ENCODE measurements at places on chromosomes 7 and 10.

- no peak for DNase-seq
Observed at GRCh38 chr7:96995406-96996110, 9.8 kb upstream of the DLX6 start.

- DNase-seq: no peak
Observed at GRCh38 chr10:6300106-6300783, 97.5 kb downstream of the PFKFB3 start.

DNA sequence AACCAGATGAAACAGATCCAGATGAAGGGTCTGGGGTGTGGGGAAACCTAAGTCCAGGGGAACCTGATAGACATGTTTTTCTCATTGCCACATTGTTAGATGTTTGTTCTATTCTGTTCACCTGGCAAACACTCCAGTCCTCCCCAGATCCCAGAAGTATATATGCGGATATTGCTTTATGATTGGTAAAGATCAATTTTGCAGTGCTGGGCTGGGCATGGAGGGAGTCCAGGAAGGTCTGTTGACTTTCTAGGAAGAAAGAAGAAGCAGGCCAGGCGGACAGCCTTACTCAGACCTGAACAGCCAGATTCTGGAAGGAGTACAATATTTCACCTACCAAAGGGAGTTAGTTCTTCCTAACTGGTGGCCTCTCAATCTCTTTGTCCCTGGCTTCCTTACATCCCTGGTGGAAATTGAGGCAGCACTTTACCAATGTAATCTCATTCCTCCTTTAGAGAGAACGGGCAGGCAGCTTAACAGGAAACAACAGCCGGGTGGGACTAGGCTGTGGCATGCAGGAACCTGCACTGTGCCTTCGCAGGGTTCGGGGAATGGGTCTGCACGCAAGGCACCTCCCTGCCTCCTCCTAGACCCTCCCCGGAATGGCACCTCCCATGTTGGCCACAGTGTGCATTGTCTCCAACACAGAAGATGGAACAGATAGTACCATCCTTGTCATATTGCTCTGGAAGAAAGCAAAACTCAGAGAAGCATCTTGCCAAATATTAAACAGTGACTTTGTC, 930 bp downstream of the GIMAP6 start:
- no peak for DNase-seq

DNA sequence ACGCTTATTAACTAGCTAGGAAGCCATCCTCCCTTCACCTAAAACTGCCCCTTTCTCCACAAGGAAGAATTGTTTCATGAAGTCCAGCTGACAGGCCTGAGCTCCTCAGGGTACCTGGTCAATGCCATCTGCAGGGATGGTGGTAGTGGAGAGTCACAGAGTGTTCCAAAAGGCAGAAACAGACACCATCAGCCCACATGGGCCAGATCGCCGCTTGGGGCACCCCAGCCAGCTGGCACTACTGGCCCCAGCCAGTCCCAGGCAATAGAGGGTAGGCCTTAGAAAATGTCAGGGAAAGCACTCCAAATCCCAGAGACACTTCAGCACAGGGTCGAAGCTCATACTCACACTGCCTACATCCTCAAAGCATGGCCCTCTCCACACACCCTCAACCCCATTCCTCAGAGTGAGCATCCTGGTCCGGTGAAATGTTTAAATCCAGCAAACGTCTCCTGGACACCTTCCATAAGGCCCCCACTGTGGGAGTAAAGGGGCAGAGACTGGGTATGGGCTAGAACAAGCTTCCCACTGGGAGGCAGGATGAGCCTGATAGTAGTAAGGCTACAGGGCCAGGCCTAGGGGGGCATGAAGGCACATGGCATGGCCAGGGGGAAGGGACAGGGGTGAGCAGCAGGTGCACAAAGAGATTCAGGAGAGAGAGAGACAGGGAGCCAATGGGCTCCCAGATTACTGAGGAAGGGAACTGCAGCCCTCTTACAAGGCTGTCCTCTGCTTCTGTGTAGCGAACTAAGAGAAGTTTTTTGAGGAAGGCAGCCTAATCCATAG, 1.9 kb downstream of the LRRC20 start:
- no peak for DNase-seq

GRCh38 chr10:77554996-77555397, 82.6 kb downstream of the KCNMA1 start:
- DNase-seq: no peak

DNA sequence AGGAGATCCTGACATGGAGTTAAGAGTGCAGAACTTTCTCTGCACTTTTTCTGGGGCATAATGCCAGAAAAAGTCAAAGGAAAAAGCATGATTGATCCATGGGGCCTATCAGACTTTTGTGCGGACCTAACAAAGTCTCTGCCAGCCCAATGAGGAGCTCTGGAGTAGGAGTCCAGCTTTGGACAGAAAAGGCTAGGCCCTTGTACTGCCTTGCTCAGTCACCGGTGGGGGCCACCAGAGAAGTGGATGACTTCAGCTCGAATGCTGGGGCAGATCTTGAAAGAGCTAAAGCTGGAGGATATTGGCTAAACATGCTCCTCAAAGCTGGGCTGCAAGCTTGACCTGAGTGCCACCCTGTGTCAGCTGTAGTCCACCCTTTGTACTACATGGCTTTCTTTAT, 2.8 kb upstream of the ZC3HAV1 start:
- no peak for DNase-seq

DNA sequence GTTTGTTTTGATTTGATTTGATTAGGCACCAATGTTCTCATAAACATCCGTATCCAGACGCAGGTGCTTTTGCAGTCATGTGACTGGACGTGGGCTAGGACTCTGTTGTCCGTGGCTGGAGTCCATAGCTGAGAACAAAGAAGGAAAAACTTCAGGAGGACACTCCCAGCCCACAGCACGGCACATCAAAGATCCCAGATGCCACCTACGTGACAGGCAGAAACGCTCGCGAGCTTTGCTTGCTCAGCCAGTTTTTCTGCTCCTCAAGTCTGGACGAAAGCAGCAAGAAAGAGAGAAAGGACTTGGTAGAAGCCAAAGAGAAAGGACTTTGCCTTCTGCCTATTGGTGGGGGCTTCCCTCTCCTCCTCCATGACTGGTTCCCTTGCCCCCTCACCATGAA, 6.9 kb upstream of the ZKSCAN1 start:
- no peak for DNase-seq

DNA sequence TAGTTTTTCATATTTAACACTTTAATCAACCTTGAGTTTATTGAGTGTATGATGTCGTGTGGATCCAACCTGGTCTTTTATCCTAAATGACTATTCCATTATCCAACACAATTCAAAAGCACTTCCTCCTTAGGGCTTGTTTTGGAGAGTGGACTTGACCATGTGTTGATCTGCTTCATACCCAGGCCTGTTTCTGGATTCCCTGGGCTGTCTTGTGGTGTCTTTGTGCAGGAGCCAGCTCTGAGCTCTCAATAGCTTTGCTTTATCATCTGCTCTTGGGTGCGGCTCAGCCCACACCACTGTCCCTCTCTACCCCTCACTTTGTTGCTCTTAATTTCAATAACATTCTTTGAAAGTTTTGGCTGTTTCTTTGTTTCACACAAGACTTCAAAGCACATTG, 70.9 kb upstream of the CHST15 start:
- no peak for DNase-seq

DNA sequence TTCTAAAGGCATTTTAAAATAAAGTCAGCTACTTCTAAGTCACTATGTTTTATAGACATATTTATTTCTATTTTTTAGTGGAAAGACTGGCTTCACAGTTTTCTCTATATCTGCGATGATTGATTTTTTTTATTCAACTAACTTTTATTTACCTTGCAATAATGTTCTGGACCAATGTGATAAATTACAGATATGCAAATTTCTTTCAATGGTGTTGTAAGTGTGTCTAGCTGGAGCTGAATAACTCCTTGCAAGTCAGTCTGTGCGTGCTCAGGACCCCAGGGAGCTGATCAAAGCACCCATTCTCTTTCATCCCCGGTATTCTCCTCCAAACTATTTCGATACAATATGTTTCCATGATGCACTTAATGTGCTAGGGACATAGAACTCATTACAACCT, 9.7 kb downstream of the PTF1A start:
- no peak for DNase-seq

GRCh38 chr7:35012160-35012559, 25.1 kb downstream of the DPY19L1 start:
- no peak for DNase-seq

GRCh38 chr7:120819861-120820260, 38.1 kb downstream of the TSPAN12 start:
- no peak for DNase-seq

DNA sequence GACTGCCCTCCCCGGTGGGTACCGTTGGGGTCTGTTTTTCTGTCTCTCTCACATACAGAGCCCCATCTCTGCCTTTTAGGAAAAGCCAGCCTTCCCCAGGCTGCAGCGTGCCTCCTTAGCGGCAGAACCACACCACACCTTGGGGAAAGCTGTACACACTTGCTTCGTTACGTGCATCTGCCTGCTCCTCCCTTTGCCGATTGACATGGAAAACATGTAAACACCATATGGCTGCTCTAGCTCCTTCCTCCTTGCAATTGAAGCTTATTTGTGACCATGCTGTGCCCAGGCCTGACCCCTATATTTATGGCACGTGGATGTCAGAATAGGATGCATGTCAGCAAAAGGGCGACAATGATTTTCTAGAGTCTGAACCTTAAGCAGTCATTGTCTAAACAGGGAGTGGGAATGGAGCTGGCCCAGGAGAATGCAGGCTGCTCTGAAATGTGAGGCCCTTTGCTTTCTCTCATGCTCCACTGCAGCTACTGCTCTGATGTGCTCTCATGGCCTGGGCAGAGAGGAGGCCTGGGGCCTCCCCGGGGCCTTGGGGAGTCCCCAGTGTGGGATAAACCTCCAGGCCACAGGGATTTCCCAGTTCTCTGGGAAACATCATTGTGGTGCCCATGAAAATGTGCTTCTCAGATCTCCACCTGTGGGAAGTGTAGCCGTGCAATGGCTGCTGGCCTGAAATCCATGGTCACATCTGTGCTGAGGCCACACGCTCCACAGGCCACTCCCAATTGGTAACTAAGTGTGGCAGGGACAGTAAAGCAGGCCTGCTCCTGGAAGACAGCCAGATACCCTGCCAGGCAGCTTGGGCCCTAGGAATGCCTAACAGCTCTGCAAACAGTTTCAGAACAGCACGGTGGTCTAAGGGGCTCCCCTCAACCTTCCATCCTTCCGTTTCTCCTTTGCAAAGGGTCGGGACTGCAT, 18.6 kb downstream of the PDE6C start:
- no peak for DNase-seq

GRCh38 chr7:99840136-99840869, 12.5 kb downstream of the CYP3A43 start:
- DNase-seq: no peak

GRCh38 chr7:101058355-101058754, 26.9 kb upstream of the TRIM56 start:
- DNase-seq: no peak

Data from NCI-H1436 (cell line).